ENCODE measurements at places on chromosomes 12 and 14. TPM values are rescaled to one million over a fixed set of nuclear protein-coding genes. Genes with fewer than 3 reads are reported as not detected.

GRCh38 chr14:43360239-43360638 lies 1146.8 kb downstream of the FSCB start:
- no peaks in the 10 kb centered on the region for H3K36me3 ChIP-seq
- H3K27me3 ChIP-seq = no peaks in the 10 kb centered on the region
- H3K4me1 ChIP-seq = no peaks in the 10 kb centered on the region
- no peak overlapping the region for H3K4me3 ChIP-seq
- H3K27ac ChIP-seq = no peak overlapping the region

GRCh38 chr12:1421091-1421846 lies 173.1 kb downstream of the FBXL14 start:
- no peak overlapping the region for H3K27ac ChIP-seq
- no peaks in the 10 kb centered on the region for H3K27me3 ChIP-seq
- H3K4me1 ChIP-seq = no peaks in the 10 kb centered on the region
- H3K36me3 ChIP-seq = peaks cover 5% of the 10 kb centered on the region

GRCh38 chr12:8038659-8039114 lies 6.2 kb downstream of the FOXJ2 start:
- no peaks in the 10 kb centered on the region for H3K36me3 ChIP-seq
- H3K4me3 ChIP-seq = no peak overlapping the region
- no peak overlapping the region for H3K27ac ChIP-seq
- H3K4me1 ChIP-seq = peaks cover 16% of the 10 kb centered on the region
- DNase-seq = no peak

The PTPRB gene
- 0.66 TPM for total RNA-seq

DNA sequence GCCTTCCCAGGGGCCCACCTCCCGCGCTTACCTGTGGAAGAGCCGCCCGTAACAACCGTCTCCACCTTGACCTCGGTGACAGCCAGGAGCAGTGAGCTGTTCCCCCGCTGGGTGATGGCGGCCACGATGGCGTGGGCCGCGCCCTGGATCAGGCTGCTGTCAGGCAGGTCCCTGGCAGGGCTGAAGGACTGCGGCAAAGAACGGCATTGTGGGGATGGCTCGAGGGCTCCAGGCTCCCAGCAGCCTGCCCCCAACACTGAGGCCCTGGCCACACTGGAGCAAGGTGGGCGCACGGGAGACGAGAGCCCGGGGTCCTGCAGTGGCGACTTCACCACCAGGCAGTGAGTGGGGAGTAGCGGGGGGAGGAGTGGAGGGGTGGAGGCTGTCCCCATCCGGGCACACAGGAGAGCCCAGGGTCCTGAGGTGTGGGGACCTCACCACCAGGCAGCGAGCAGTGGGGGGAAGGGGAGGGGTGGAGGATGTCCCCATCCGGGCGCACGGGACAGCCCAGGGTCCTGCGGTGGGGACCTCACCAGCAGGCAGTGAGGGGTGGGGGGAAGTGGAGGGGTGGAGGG lies 25.0 kb downstream of the JAG2 start:
- H3K27me3 ChIP-seq = no peaks in the 10 kb centered on the region
- DNase-seq = no peak
- H3K27ac ChIP-seq = no peak overlapping the region
- H3K4me3 ChIP-seq = no peak overlapping the region
- no peaks in the 10 kb centered on the region for H3K36me3 ChIP-seq

The MAP3K9 gene
- 14.3 TPM for total RNA-seq

The ST8SIA1 gene
- not detected for total RNA-seq

- no peak overlapping the region for H3K27ac ChIP-seq
- H3K4me1 ChIP-seq = peaks cover 4% of the 10 kb centered on the region
- DNase-seq = no peak
- no peaks in the 10 kb centered on the region for H3K36me3 ChIP-seq
- no peak overlapping the region for H3K4me3 ChIP-seq
These were observed 8.2 kb upstream of the FOXG1 start for GRCh38 chr14:28758253-28758884.

DNA sequence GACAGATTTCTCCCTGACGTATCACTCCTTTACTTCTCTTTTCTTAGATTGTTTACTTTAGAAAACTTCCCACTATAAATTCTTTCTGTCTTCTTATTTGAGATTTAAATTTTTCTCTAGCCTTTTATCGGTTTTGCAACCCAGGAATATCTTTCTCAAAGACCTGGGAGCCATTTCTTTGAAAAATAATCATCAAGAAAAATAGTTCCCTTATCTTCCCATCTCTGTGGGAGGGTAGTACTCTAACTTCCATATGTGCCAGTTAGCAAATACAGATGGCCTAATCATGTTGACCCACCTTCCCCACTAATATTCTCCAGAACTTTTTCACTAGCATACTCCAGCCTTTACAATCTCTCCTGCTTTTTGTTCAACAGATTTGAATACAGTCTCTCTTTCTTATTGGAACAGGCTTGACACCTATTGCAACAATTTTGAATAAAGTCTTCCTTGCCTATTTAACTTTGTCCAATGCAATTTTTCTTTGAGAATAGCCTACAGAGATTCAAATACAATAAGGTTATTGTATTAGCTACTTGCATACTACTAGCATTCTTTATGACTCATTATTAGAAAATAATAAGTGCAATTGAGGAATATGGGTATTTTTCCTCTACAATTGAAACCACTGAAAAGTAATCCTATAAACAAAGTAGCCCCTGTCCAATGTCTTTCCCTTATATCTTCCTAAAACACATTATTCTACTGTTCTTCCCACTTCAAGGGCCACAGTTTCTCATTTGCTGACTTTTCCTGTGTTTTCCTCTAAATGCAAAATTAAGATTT lies 27.4 kb upstream of the KLRB1 start:
- no peaks in the 10 kb centered on the region for H3K27me3 ChIP-seq
- H3K4me1 ChIP-seq = peaks cover 8% of the 10 kb centered on the region
- H3K36me3 ChIP-seq = no peaks in the 10 kb centered on the region
- no peak overlapping the region for H3K4me3 ChIP-seq

DNA sequence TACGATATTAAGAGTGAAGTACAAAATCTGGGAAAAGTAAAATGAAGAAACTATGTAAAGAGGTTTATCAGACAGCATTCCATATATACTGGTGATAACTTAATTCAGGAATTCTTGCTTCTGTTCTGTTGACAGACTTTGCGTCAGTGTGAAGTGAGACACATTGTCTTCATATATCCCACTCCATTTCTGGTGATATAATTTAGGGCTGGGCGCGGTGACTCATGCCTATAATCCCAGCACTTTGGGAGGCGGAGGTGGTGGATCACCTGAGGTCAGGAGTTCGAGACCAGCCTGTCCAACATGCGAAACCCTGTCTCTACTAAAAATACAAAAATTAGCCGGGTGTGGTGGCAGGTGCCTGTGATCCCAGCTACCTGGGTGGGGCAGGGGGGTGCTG lies 20.3 kb upstream of the RAD52 start:
- no peak overlapping the region for H3K4me3 ChIP-seq
- H3K4me1 ChIP-seq = no peaks in the 10 kb centered on the region
- no peaks in the 10 kb centered on the region for H3K27me3 ChIP-seq
- DNase-seq = no peak
- H3K27ac ChIP-seq = no peak overlapping the region

- no peak overlapping the region for H3K27ac ChIP-seq
- no peak overlapping the region for H3K4me3 ChIP-seq
- 0 out of 2 replicates have a peak, but pooled peaks cover 2% of the 10 kb centered on the region for H3K27me3 ChIP-seq
- DNase-seq = no peak
These were observed 35.7 kb upstream of the YAF2 start for GRCh38 chr12:42273706-42274105.

The KCNK13 gene
- 0.17 TPM for total RNA-seq

DNA sequence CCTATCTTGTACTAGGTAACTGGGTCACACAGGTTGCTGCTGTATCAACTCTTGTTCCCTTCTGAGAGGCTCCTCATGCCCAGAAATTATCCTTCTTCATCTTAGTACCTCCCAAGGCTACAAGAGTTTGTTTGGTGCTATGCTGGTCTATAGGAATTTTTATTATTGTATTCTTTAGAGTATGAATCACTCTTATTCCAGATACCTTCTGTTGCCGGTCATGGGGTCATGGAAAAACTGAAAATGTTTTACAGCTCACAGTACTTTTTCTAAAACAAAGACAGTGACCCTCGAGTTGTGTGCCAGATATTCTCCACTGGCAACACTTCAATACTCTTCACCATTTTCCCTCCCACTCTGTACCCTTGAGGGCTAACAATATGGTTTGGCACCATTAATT lies 1598.0 kb upstream of the TMEM132C start:
- peak overlapping the region; percentile 79 for H3K27ac ChIP-seq
- H3K36me3 ChIP-seq = no peaks in the 10 kb centered on the region
- H3K4me1 ChIP-seq = peaks cover 25% of the 10 kb centered on the region
- no peaks in the 10 kb centered on the region for H3K27me3 ChIP-seq

- DNase-seq = peak; percentile 59
- no peak overlapping the region for H3K27ac ChIP-seq
- H3K4me1 ChIP-seq = peaks cover 9% of the 10 kb centered on the region
- no peak overlapping the region for H3K4me3 ChIP-seq
- no peaks in the 10 kb centered on the region for H3K36me3 ChIP-seq
- H3K27me3 ChIP-seq = no peaks in the 10 kb centered on the region
These were observed 573.0 kb downstream of the FOXG1 start for GRCh38 chr14:29339494-29340172.

DNA sequence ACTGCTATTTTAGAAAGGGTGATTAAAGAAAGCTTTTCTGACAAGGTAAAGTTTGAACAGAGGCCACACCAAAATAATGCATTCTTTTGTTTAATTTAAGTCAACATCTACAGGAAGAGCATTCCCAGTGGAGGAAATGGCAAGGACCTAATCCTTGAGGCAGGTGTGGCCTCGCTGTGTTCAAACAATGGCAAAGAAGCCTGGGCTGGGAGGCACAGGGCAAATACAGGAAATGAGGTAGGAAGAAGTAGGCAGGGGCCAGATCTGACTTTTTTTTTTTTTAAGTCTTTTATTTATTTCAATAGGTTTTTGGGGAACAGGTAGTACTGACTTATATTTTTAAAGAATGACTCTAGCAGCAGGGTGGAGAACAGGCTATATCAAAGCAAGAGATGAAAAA lies 53.5 kb downstream of the ARMH4 start:
- no peaks in the 10 kb centered on the region for H3K36me3 ChIP-seq
- peak; percentile 84 for DNase-seq
- H3K27ac ChIP-seq = peak overlapping the region; percentile 30
- 0 out of 2 replicates have a peak, but pooled peaks cover 6% of the 10 kb centered on the region for H3K27me3 ChIP-seq
- no peak overlapping the region for H3K4me3 ChIP-seq
- peaks cover 25% of the 10 kb centered on the region for H3K4me1 ChIP-seq

- no peaks in the 10 kb centered on the region for H3K4me1 ChIP-seq
- H3K36me3 ChIP-seq = no peaks in the 10 kb centered on the region
- no peak overlapping the region for H3K27ac ChIP-seq
- DNase-seq = no peak
- no peaks in the 10 kb centered on the region for H3K27me3 ChIP-seq
These were observed 31.7 kb upstream of the MMP19 start for GRCh38 chr12:55874443-55874842.
